Stimulated activated CD8-positive, alpha-beta memory T cell treated with anti-CD3 and anti-CD28 coated beads, Interleukin-4, amount 100 ng/mL, for 4 hours (primary cell): ENCODE measurements at places on chromosomes 3 and 15.

DNA sequence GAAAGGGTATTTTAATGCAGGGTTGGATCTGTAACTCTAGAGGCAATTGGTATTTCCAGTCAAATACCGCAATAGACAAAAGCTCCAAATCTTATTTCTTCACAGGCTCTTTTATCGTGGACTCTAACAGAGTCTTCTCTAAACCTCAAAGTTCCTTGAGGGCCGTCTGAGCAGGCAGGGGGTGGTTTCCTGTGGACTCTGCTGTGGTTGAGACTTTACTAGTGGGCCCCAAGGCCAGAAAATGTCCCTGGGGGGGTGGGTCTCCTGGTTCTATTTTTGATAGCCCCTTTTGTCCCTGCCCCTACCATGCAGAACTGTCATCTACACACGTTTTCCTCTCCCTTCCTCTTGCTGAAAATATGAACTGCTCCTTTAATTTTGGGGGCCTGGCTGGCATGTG lies 80.1 kb downstream of the ASB7 start:
- no peak for DNase-seq

DNA sequence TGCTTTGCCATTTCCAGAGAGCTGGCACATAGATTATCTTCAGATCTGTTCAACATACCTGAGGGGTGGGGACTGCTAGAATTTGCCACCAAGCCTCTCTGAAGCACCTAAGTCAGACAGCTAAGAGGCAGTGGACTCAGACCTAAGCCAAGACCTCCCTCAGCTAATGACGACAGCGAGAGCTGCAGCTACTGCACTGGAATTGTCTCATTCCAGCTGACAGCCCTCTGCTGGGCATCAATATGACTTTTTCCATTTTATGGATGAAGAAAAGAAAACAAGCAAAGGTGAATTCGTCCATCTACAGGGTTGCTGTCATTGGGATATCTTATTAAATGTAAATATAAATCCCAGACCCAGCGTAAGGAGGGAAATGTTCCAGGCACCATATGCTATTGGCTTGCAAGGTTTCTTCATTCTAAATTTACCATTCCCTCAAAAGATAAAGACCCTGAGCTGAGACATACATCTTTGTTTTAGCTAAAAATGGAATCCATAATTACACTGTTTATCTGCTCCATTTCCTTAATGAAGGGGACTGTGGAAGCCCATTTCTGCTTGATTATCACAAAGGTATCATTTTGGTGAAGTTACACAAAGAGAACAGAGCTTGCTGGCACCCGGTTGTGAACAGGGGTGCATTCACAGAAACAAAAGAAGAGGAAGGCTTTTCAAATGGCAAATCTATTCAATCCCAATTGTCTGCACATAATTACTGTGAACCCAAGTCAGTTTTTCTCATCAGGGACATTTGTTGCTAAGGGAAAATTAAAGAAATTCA lies 85.5 kb upstream of the LRTM1 start:
- DNase-seq: no peak

- DNase-seq: no peak
These were observed 145.1 kb upstream of the THRB start for GRCh38 chr3:24639481-24640329.

GRCh38 chr3:31505371-31506048 lies 27.2 kb upstream of the STT3B start:
- no peak for DNase-seq

GRCh38 chr15:74203914-74204431 lies 1.4 kb upstream of the STRA6 start:
- no peak for DNase-seq
